NCI-H526 (cell line): ENCODE measurements at places on chromosomes 4 and X.

DNA sequence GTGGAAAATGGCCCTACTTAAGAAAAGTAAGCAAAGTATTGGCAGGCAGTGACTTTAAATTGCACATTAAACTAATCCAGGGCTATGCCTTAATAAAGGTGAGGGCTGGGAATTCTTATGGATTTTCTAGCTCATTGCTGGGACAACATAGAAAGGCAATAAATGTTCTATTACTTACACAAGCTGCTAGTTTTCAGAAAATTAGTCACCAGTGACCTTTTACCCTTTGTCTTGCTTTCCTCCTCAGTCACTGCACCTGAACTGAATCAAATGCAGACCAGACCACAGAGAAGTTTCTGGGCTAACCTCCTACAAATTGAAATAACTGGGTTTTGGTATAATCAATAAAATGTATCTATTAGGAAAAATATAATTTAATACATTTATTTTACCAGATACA is 694.4 kb upstream of the FAM241A start:
- no peak for DNase-seq

DNA sequence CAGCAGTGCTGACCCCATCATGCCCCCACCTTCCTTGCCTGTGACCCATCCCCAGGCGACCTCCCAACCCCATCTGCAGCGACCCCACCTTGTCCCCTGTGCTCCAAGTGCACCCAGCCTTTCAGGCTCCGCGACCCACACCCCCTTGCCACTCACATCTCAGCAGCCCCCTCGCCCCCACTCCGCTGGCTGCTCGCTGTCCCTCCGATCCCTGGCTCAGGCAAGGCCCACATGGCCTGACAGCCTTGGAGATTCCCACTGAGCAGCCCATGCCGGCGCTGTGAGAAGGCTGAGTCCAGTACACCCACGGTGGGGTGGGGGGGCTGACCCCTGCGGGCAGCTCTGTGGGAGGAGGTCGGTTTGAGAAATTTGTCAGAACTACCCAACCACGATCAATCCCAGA is 9.1 kb downstream of the ZFYVE28 start:
- no peak for DNase-seq

DNA sequence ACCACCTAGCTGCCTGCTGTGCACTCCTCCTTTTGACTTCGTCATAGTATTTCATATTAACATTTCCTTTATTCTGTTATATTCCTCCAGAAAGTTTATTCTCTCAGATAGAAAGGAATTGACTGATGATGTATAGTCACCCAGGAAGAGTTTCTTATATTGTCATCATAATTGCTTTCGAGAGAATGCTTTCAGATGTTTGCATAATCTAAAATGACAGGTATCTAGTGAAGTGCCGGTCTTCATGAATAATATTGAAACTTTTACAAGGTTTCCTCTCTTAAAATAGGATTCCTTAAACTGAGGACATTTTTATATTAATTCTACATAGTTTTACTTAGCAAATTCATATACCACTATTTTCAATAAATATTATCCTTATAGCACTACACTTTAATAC is 10.1 kb downstream of the SEC24D start:
- DNase-seq: no peak

DNA sequence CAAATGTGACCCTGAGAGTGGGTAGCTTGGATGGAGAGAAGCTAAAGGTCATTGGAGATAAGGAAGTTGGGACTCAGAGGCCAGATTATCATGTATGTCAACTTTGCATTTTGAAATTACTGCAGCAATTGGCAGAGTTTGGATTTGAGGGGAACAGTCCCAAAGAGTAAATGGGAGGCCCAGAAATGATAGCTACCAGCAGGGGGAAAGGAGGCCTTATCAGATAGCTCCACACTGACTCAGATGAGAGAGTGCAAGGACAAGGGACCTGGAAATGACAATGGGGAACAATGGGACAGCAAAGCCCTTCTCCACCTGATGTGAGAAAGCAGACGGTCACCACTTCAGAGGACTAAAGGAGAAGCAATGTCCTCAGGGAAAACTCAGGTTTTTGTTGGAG is 201.5 kb upstream of the JADE1 start:
- no peak for DNase-seq

- DNase-seq: no peak
These were observed 102.2 kb downstream of the SPCS3 start for GRCh38 chr4:176422001-176422400.

- no peak for DNase-seq
These were observed 126.7 kb upstream of the STX18 start for GRCh38 chr4:4668355-4669210.

DNA sequence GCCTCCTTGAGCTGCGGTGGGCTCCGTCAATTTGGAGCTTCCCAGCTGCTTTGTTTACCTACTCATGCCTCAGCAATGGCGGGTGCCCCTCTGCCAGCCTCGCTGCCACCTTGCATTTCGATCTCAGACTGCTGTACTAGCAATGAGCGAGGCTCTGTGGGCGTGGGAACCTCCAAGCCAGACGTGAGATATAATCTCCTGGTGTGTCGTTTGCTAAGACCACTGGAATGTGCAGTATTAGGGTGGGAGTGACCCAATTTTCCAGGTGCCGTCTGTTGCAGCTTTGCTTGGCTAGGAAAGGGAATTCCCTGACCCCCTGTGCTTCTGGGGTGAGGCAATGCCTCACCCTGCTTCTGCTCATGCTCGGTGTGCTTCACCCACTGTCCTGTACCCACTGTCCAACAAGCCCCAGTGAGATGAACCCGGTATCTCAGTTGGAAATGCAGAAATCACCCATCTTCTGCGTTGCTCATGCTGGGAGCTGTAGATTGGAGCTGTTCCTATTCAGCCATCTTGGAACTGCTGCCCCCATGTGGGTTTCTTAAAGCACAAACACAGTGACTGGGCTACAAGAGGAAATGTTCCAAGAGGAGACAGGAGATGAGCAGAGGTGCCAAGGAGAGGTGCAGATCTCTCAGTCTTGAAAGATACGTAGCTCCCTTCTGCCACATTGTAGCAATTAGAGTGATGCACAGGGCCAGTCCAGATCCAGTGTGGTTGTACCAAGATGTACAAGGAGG is 193.0 kb upstream of the IGFBP7 start:
- no peak for DNase-seq

DNA sequence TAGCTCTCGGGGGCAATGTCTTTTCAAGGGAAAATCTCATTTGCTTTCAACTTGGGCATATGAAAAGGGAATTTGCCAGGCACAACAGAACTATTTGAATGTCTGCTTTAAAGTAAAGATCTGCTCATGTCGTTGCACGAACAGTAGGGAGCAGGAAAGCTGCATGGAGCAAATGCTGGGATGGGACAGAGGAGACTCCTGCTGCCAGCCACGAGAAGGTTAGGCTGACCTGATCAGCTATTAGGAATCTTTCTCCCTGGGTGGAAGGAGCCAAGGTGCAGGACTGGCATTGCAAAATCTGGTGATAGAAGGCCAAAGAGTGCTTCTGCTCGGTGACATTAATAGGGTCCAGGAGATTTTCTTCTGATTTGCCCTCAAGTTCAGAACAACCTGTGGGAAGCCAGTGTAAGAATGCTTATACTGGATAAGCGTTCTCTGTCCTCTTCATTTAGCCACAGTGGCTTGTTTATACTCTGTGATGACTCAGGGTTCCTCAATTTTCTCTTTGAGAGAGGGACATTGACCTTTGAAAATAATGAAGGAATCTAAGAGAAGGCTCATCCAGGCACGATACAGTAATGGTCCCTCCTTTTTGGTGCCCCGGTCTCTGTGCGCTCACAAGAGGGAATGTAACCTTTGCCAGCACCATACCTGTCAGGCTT is 22.9 kb downstream of the FHL1 start:
- DNase-seq: no peak

GRCh38 chrX:124232523-124233201 is 99.8 kb upstream of the TEX13D start:
- DNase-seq: peak; percentile 66

DNA sequence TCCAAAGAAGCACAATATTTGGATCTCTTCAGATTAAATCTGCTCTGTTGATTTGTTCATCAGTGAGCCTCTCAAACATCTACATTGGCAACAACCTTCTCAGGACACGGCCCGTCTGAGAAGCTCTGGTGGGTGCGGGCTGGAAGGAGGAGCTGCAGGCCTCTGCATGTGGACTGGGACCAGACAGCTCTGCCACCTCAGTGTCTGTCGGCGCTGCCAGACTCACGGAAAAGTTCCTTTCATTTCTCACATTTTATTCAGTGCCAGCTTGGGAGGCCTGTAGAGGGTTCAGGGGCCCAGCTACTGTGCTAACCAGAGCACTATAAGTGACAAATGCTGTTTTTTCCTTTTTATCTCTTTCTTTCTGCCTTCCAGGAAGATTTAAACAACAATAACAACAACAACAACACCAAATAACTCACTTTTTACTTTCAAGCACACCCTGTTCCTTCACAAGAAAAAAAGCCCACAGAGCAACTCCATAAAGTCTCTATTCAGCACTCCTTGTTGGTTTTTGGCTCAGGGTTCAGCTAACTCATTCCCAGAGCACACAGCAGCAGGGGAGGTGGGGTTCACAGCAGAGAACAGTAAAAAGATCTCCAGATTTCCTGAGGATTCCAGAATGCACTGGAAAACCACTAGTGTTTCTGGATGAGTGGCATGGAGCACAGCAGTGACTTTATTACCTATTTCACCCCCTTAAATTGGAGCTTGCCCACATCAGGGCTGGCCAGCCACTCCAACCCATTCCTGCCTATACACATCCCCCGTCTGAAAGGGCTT is 23.2 kb upstream of the HOPX start:
- no peak for DNase-seq

GRCh38 chr4:58081356-58081755 is 971.2 kb upstream of the IGFBP7 start:
- no peak for DNase-seq

GRCh38 chr4:114488301-114488982 is 110.2 kb upstream of the UGT8 start:
- no peak for DNase-seq

DNA sequence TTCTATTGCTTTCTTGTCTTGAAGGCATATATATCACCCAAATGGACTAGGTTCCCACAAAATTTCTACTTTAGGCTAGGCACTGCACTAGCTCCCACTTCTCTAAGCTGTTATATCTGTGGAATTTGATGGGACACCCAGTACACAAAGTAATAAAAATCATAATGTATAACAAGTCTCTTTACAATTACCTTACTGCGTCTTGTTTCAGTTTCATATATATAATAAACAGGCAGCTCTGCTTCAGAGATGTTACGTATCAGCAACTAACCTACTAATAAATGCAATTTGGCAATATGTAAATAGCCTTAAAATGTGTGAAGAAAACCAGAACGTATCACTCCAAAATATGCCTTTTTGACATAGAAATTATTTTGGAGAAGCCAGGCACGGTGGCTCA is 42.0 kb upstream of the UGDH start:
- no peak for DNase-seq

DNA sequence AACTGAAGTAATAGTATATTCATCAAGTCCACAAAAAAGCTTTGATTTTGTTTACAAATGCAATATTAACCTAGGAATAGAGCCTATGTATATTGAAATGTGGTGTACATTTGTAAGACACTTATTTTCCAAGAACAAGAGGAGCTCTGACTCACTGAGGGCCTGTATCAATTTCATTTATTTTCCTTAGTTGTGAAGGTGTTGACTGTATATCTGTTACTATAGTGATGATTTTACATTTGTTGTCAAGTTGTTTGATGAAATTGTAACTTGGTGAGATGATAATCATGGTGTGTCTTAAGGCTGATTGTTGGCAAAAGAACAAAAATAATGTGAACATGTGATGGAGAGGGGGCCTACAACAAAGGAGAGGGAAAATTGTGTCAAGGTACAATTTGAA is 274.9 kb upstream of the TEX13A start:
- DNase-seq: no peak

DNA sequence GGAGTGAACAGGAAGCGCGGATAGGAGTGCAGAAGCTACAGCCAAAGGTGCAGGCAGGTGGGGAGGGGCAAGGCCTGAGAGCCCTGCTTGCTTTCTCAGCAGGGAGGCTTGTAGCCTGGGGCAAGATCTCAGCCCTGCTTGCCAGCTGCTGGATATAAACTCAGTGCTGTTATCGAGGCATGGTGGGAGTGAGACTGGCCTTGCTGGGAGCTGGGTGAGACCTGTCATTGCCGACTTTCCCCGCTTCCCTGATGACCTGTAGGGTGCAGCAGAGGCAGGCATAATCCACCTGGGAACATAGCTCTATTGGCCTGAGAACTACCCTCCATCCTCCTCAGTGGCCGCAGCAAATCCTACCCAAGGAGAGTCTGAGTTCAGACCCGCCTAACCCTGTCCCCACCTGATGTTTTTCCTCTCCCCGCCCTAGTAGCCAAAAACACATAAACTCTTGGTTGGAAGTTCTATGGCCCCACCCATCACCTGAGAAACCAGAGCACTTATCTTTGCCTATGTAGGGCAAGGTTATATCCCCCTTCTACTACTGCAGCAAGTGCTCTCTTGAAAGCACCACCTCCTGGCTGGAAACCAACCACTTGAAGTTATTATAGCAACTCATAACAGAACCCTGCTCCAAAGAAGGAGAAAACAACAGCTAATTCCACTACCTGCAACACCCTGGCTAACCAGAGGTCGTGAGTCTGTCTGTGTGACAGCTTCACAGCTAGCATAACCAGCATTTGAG is 80.7 kb downstream of the FHIP1A start:
- no peak for DNase-seq
